ENCODE measurements at places on chromosomes 3 and 15.

GRCh38 chr15:35669021-35669420 lies 123.1 kb upstream of the DPH6 start:
- DNase-seq, result no peak

- DNase-seq, result no peak
Observed at GRCh38 chr3:76203578-76203977, 418.2 kb upstream of the ZNF717 start.

DNA sequence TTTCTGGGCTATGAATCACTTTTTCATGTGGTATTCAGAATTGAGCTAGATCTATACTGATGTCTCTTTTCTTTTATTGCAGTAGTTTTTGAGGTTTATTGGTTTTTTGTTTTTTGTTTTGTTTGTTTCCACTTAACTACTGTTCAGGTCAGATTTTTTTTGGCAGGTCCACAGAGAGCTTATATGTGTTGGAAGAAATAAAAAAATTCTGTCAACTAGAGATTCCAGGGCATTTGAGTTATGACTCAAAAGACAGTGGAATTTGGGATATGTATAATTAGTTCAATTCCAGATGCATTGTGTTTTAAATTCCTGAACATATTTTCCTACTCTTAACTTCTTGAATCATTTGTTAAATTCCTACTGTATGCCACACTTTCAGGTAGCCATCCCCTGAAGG lies 727.2 kb downstream of the SI start:
- no peak for DNase-seq

GRCh38 chr3:89032346-89033013 lies 74.9 kb upstream of the EPHA3 start:
- no peak for DNase-seq

- no peak for DNase-seq
Observed at GRCh38 chr3:134319931-134320330, 54.3 kb downstream of the AMOTL2 start.

DNA sequence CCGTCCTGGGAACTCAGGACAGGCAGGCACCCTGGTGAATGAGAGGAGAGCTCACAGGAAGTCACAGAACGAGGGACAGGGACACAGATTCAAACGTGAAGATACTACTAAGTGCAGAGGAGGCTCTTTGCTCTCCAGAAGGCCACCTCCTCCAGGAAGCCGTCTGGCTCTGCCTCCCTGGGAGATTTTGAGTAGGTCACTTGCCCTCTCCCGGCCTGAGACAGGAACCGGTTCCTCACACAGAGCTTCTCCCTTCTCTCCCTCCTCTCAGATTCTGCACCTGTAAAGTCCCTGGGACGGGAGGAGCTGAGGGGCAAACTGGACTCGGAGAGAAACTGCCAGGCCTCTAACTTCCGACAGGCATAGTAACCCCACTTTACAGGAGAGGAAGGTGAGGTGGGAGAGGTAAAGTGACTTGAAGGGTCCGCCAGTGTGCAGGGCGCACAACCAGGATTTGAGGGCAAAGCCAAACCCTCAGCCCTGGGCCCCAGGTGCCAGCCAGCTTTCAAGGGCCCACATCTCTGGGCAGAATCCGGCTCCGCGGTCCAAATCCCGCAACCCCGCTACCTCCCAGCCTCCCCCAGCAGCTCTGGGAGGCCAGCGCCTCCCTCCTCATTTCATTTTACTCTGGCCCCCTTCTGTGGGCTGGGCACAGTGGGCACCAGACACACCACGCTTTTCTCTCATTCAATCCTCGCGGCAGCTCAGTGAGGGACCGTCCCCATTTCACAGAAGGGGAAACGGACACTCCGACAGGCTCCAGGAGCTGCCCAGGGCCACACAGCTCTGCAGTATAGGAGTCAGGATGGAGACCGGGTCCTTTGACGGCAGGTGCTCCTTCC lies 150.2 kb downstream of the SMAD6 start:
- DNase-seq, result no peak
